ENCODE measurements at places on chromosomes 5 and 9.

DNA sequence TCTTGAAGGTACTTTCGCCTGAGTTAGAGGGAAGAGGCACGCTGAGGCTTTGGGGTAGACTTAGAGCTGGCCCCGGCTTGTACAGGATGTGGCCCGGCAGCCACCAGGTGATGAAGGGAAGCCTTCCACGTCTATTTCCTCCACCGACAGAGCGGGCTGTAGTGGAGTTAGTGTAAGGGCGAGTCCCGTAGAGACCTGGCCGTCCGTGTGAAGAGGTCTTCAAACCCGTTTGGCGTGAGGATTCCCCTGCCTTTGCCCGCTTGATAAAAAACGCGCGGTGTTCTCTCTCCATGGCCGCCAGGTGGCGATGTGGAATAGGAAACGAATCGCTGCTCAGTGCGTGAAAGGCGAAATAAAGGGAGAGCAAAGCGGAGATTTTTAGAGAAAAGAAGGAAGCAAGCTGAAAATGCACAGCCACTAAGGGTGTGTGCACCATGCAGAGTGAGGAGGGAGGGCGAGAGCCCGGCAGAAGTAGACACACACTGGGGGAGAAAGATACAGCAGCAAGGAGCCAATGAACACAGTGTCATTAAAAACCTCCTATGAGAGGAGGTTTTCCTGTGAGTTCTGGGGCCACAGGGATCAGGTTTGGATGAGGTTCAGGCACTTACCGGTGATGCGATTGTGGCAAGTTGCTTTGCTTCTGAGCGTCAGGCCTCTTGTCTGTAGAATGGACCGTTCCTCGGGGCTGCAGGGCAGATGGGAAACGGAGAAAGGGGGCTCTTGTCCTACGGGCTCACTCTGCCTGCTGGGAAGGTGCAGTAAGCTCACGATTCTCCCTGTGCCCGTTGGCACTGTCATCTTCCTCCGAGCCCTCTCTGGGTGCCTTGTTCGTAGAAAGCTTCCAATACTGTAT is 34.2 kb downstream of the STC2 start:
- DNase-seq, result peak; percentile 34

DNA sequence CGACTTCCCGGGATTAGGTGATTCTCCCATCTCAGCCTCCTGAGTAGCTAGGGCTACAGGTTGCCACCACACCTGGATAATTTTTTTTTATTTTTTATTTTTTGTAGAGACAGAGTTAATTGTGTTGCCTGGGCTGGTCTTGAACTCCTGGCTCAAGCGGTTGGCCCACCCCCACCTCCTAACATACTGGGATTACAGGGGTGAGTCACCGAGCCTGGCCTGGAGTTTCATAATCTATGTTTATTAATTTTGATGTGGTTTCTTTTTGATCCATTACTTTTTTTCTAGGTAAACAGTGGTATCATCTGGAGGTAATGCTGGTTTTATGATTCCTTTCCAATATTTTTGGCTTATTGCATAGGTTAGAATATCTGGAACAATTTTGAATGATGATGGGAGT is 54.2 kb downstream of the KIAA1958 start:
- DNase-seq, result no peak

DNA sequence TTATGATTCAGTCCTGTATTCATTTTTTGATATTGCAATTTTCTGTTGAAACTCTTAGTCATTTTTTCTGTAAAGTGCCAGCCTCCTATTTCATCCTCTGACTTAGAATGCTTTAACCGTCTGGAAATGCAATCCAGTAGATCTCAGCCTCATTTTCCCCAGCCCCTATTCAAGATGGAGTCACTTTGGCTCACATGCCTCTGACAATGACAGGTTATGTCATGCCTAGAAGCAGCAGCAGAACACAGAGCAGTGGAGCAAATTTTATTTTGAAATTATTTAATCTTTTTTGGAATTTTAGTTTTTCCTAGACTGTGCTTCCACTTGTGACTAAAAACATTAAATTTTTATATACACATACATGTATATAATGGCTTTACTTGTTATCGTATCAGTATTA is 1053.2 kb downstream of the TAF11L14 start:
- DNase-seq, result no peak

DNA sequence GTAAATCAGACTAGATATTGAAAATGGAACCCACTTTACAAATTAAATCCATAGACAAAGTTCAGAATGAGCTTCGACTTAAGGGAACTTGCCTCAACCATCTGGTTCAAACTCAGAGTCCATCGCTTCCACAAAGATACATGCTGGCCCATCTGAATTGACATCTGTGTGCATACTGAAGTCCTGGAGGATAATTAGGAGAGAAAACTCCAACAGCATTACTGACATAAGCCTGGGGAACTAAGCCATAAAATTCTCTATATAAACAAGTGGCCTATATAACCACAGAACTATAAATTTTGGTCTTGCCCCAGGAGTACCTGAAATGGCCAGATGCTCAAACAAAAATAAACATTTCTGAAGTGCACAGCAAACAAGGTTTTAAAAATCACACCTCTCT is 94.4 kb downstream of the IZUMO3 start:
- DNase-seq, result peak; percentile 78

DNA sequence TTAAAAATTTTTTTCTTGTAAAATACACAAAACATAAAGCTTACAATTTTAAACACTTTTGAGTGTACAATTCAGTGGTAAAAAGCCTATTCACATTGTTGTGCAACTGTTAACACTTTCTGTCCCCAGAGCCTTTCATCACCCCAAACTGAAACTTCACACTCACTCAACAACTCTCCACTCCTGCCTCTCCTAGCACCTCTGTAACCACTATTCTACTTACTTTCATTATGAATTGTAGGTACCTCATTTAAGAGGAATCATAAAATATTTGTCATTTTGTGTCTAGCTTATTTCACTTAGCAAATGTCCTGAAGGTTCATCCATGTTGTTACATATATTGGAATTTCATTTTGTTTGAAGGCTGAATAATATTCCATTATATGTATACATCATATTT is 4.3 kb upstream of the ZNF510 start:
- no peak for DNase-seq

GRCh38 chr9:112048924-112049691 is 126.0 kb downstream of the SUSD1 start:
- no peak for DNase-seq

- no peak for DNase-seq
These were observed 147.4 kb downstream of the ACTBL2 start for GRCh38 chr5:57335092-57335660.

DNA sequence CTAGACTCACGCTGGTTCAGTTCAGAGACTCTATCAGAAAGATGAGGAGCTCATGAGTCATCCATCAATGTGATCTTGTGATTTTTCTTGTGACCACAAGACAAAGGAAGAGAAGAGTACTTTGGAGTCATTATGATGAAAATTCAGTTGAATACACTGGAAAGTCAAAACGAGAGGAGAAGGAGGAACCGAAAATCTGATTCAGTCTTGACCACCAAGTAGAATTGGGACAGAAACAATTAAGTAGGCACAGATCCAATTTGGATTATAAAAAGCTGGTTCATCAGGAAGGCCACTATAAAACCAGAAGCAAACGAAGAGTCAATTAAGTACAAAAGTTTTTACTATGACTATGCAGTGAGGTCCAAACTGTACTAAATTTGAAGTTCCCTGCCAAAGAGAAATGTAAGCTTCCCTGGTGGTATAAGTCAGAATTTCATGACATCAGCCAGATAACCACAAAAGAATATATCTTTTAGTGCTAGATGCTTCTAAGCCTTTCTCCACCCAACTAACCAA is 90.9 kb downstream of the THBS4 start:
- DNase-seq, result no peak

DNA sequence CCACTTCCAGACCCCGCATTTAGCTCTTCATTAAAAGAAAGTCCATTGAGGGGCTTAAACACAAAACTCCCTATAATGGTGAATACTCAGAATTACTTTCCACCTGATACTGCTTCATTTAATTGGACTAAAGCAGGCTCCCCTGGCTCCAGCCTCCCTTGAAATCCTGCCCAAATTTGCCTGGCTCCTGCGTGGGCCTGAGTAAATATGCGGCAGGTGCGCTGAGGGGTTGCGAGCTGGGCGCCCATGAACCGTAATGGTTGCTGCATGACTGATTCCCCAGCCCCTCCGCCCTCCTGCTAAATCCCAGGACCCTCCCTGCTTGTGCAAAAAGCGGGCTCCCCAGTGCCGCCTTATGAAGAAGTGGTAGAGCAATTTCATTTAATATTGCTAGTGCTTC is 639.7 kb downstream of the BNC2 start:
- DNase-seq, result no peak

DNA sequence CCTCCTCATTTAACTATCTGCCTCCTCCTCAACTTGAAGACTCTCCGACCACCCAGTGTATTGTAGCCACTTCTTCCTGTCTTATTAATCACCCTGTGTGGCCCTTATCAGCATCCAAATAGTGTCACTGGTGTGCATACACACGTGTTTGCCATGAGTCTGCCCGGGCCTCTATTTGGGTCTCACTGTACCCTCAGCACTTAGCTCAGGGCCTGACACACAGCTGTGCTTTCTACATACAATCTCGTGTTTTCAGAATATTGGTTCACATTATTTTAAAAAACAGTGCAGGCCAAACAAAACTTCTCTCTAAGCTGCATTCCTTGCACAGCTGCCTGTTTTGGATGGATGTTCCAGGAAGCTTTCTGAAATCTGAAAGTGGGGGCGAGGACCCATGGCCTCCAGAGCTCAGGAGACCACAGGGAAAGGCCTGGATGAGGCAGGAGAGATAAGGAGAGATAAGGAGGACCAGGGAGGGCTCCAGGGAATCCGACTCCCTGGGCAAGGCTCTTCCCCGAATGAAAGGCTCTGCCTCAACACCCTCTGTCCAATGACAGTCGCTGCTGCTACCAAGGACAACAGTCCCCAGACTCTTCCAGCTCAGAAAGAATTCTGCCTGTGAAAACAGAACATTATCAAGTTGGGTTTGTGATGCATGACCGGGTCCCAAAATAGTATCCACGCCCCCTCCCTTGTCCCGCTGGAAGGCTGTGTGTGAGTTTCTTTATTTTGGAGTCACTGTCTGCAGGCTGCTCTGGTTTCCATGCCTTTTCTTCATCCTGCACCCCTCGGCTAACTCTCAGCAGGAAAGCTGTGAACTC is 255.6 kb downstream of the NSG2 start:
- no peak for DNase-seq

DNA sequence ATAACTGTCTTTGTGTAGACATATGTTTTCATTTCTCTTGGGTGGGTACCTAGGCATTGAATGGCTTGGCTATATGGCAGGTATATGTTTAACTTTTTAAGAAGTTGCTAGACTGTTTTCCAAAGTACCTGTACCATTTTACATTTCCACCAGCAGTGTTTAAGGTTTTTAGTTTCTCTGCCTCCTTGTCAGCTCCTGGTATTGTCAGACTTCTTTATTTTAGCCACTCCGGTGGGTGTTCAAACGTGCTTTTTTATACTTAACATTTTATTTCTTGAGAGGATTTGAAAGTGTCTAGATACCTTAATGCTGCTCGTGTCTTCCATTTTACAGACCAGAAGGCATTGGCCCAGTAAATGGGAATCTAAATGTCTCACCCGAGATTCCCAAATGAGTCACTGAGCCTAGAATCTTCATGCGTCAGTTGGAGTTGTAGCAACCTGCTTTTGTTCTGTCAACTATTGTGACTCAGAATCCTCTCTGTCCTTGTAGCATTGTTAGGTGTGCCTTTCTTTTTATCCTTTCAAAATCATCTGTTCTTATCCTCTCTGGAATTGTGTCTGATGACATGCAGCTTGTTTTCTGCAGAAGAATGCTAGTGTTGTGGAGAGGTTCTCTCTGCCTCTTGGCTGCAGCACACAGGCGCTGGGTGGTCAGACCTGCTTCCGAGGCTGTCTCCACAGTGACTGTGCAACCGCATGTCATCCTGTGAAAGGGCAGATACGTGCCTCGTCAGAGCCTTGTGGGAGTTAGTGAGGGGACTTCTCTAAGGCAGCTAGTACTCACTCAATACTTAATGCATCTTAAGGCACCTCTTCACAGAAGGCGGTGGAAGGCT is 291.8 kb downstream of the AOPEP start:
- no peak for DNase-seq

GRCh38 chr9:130263601-130264413 is 1.8 kb upstream of the HMCN2 start:
- no peak for DNase-seq

GRCh38 chr5:172544371-172545095 is 90.2 kb upstream of the SH3PXD2B start:
- DNase-seq, result peak; percentile 92

- no peak for DNase-seq
These were observed 147.5 kb downstream of the DAB2IP start for GRCh38 chr9:121798941-121799340.

Data from NCI-H524 treated with DMSO at 0.1 percent for 48 hours (cell line).